ENCODE measurements at places on chromosomes 16 and 17.
A peak's percentile ranks its signal among the peaks of the same experiment; 100 is the strongest.

DNA sequence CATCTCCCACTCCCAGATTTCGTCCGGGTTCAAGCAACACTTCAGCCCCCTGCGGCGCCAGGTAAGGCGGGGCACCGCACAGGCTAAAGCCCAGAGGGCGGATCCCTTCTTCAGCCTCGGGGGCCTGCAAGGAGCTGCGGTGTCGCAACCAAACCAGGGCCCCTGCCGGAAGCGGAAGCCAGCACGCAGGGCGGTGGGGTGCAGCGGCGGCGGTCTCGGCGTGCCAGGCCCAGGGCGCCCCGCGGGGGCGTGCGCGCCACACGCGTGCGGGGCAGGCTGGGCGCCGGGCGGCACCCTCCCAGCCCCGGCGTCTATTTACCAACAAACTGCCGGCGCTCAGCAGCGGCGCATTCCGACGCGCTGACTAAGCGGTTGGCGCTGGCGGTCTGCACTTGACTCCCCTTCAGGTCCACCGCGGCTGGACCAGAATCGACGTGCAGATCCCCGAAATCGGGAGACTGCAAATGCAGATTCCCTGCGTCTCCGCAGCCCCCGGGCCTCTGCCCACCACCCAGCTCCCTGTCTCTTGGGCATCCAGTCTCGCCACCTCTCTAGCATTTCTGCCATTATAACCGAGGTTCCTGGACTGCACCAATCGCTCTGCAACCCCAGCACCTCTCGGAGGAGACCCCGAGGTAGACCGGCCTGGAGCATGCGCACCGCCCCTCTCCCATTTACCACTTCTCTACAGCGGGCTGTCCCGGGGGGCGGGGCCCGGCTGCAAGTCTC lies 421 bp upstream of the DLX4 start:
- DNase-seq, result peak; percentile 87

- no peak for DNase-seq
Measured at GRCh38 chr17:72660274-72661115, 432.0 kb downstream of the SLC39A11 start.

DNA sequence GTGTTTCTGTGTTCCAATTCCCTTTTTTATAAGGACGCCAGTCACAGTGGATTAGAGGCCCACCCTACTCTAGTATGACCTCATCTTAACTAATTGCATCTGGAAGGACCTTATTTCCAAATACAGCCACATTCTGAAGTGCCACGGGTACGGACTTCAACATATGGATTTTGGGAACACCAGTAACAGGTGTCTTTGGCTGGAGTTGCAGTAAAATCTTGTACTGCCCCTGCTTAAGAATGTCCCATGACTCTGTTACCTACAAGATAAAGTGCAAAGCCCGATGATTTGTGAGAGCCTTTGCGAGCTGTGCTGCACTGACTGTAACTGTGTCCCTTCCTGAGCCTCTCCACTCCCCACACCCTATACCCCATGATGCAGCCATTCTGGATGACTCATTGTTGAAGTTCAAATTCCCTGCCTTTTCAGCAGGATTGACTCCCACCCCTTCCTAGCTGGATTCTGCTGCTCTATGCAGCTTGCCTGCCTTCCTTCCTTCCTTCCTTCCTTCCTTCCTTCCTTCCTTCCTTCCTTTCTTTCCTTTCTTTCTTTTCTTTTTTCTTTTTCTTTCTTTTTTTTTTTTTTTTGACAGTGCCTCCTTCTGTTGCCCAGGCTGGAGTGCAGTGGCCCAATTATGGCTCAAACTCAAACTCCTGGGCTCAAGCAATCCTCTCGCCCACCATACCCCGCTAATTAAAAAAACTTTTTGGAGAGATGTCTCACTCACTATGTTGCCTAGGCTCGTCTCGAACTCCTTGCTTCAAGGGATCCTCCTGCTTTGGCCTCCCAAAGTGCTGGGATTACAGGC lies 2.1 kb downstream of the HCRT start:
- DNase-seq, result peak; percentile 20

GRCh38 chr17:45895304-45895968 lies 1.1 kb downstream of the MAPT start:
- DNase-seq, result peak; percentile 51

DNA sequence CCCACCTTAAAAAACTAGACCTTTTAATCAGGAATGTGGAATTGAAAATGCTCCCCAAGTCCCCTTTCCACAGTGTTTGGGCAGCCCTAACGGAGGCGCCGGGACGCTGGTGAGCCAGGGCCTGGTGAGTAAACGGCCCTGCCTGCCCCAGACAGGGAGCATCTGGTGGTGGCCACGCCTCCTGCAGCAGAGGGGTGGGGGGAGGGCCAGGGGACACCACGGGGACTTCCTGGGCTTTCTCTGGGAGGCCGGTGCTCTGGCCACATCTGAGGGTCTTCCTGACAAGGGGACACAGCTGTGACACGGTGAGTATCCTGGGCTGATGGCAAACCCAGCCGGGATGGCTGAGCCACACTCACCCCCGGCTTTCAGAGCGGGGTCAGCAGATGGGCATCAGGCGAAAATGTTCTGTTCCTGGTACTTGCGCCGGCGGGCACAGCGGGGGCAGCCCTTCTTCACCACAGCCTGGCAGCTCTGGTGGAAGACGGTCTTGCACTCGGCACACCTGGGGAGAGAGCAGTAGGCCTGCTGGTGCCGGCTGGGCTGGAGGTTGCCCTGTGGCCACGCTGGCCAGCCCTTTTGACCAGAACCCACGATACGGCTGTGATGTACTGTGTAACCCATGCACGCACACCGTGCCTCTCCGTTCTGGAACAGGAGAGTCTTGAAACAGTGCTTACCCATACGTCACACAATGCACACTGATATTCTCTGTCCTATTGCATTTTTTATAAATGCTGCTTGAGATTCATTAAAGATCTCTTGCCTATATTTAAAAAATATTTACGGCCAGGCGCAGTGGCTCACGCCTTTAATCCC lies 5.0 kb upstream of the ARHGAP27 start:
- DNase-seq, result no peak

- peak; percentile 98 for DNase-seq
Measured at GRCh38 chr17:41547921-41548843, 20.1 kb upstream of the KRT19 start.

DNA sequence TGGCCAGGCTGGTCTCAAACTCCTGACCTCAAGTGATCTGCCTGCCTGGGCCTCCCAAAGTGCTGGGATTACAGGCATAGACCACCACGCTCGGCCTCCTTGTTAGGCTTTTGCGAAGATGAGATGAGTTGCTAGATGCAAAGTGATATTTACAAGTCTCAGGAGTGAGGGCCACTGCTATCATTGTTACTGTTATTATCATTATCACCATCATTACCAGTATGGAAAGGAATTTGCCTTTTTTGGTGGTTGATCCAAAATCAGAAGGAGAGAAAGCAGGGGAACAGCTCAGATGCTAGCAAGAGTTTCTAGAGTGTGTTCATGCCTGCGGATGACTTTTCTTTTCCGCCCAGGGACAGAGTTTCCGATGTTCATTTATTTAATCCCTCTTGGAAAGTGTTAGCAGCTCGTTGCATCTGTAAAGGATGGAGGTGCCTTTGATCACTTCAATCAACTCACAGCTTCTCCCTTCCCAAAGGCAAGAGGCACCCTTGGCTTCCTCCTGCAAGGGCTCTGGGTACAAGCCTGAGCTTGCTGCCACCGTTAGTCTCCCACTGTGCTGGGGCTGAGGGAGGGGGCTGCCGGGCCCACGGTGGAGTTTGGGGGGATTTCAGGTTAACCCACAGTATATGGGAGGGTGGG lies 21.6 kb downstream of the ITPRIPL2 start:
- DNase-seq, result no peak

DNA sequence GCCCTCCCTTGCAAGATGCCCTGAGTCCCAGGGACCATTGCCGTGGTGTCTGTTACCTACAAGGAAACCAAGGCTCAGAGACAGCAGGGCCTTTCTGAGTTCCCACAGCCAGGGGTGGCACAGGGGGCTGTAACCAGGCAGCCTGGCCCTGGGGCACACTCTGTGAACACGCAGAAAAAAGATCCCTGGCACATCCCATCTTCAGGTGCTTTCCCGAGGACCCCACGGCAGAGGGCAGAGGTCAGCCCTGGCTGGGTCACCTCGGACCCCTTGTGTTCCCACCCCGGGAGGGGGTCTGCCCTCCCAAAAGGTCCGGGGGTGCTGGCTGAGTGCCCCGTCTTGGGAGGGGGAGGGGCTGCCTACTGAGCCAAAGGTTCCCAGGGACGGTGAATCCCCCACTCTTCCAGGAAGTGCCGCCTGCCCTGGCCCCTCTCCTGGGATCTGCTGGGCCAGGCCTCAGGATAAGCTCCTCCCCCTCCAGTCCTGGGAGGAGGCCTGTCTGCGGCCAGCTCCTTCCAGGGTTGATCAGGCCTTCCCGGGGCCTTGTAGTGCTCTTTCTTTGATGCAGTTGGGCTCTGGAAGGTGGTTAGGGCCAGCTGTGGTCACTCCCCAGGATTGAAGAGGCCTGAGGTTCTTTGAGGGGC lies 8.1 kb downstream of the GLIS2 start:
- DNase-seq, result peak; percentile 65

DNA sequence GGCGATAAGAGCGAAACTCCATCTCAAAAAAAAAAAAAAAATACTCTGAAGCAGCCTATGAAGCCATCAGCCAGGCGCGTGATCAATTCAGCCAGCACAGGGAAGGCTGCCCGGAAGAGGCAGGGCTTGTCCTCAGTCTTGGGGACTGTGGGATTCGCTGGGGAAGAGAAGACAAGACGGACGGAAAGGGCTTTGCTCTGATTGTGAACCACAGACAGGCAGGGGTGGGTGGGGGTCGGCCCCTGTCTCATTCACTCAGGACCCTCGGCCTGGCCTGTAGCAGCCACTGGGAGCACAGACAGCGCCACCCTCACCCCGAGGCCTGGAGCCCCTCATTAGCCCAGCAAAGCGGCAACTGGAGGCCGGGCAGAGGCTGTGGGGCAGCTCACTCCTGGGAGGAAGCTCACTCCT lies 37.2 kb downstream of the ABR start:
- no peak for DNase-seq

DNA sequence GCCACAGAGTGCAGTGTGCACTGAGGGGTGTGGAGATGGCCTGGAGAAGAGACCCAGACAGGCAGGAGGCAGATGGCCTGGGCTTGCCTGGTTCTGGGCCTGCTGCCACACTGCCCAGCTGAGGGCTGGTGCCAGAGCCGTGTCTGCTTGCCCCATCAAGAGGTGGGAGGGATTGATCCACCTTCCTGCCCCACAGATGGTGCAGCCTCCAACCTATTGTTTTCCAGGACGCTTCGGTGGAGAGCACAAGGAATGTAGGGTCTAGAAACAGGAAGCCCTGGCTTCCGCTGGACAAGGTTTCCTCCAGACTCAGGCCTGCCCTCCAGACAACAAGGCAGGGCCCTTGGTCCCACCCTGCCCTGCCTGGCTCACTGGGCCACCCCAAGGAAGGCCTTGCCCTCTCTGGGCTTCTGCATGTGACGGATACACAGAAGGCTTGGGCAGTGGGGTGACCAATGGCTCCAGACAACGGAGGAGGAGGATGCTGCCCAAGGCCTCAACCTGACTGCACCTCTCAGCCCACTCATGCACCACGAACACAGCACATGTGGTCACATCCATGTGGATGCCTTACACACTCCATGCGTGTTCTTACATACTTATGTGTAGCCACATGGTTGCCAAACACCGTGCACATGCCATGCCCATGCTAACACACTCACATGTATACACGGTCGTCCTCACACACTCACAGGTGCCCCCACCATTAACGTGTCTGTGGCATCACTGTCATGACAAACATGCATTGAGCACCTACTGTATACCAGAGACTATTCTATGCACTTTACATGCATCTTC lies 6.5 kb upstream of the CDH5 start:
- no peak for DNase-seq

- DNase-seq, result peak; percentile 87
Measured at GRCh38 chr16:56477096-56477878, 25.9 kb downstream of the OGFOD1 start.

- no peak for DNase-seq
Measured at GRCh38 chr17:53909802-53910201, 87.1 kb downstream of the KIF2B start.

DNA sequence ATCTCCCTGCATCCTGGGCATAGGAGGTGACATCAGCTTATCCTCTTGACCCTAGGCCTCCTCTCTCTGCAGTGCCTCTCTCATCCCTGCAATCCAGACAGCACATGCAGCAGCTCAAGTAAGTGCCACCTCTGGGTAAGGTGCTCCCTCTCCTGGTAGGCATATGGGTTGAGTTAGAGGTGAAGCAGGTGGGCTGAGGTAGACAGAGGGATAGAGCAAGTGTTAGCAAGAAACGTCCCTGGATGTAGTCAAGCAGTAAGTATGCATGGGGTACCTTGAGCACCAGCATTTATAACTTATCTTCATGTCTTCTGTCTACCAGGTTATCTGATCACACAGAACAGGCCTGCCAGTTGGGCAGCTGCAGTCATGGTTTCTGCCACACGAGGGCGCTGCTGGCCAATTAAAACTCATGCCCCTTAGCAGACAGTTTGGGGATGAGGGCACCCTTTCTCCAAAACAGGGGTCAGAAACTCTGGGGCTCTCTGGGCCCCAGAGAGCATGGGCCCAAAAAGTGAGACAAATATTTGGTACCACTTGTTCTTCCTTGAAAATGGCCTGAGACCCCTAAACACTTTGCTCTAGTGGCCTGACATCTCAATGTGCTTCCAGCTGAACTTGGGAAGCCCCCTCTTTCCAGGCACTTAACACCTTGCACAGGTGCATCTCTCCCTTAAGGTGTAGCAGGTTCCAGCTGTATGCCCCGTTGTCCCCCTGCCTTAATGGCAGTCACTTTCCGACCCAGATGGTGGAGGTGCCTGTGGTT lies 59.8 kb downstream of the NEUROD2 start:
- peak; percentile 73 for DNase-seq

- DNase-seq, result peak; percentile 98
Measured at GRCh38 chr17:35433075-35433894, 985 bp upstream of the SLFN12 start.

GRCh38 chr16:66240631-66241395 lies 125.7 kb upstream of the CDH5 start:
- peak; percentile 39 for DNase-seq

GRCh38 chr16:7373776-7374175 lies 41.1 kb downstream of the RBFOX1 start:
- no peak for DNase-seq

GRCh38 chr16:78552716-78553115 lies 453.3 kb downstream of the WWOX start:
- no peak for DNase-seq

- DNase-seq, result peak; percentile 42
Measured at GRCh38 chr17:71361656-71362450, 759.0 kb upstream of the SOX9 start.

GRCh38 chr16:22174642-22175041 lies 12.3 kb downstream of the SDR42E2 start:
- no peak for DNase-seq
